ENCODE measurements at places on chromosomes 4 and X.
A peak's percentile ranks its signal among the peaks of the same experiment; 100 is the strongest.

- no peak for DNase-seq
These were observed 887.1 kb upstream of the FRG1 start for GRCh38 chr4:189053621-189054020.

DNA sequence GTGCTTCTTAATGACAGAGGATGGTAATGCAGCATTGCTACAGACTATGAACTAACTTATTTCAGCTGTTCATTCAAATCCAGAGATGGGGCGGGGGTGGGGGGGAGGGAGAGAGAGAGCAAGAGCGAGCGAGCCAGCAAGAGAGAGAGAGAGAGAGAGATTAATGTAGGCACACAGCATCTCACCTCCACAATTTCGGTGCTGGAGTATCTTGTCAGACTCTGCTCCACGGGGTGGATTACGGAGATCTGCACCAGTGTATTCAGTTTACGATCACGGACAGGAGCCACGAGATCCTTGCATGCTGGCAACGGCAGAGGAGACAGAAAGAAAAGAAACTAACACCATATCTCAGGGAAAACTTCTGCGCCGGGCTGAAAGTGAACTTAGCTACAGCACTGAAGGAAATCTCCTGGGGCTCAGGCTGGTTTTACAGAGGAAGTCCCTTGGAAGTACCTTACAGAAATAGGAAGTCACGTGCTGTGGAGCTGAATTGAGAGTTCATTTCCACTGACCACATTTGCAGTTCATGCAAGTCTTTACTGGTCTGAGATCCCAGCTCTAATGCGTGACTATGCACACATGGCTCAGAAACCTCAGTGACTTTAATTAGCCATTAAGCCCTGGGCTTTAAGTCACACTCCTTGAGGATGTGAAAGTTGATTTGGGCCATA is 440.9 kb downstream of the INPP4B start:
- no peak for DNase-seq

DNA sequence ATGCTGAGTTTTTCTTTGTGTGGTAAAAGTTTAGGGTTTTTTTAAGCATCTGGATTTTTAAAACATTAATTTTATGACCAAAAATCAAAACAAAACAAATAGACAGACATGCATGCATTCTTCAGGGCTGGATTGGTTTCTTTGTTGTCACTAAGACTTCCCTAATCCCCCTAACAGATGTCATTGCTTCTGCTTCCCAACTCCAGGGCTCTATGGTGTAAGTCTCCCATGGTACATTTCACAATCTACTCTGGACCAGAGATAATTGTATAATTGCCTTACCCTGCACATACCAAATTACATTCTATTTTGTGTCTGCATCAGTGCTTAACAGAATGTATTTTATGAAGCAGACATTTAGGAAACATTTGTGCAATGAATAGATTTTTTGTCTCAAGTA is 529.1 kb upstream of the SMIM31 start:
- no peak for DNase-seq

DNA sequence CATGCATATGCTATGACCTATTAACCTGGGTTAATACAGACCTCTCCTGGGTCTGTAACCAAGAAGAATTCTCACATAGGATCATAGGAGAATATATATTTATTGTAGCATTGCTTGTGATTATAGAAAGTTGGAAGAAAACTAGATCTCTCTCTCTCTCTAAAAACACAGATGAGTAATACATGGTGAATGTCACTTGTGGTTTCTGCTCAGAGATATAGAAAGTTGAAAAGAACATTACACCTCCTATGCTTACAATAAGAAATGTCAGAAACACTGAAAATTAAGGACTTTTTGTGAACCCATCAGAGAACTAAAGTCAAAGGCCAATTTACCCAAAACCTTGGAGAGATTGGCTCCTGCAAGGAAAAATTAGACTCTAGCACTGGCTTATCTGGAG is 1389.5 kb downstream of the FAM133A start:
- DNase-seq: no peak

DNA sequence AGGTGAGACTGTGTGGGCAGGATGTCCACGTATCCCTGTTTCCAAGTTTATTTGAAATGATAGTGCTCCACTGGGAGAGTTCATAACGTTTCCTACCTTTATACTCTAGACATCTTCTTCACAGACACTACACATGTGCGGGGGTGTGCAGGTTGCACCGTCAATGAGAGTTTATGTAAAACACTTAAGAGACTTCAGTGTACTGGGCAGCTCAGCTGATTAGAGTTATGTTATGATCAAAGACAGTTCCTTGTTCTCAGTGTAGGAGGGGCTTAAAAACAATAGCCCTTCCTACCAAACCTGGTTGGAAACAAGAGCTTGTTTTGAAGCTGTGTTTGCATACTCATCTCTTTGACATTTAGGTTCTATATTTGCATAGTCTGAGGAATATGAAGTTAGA is 326.9 kb upstream of the AGA start:
- no peak for DNase-seq

- no peak for DNase-seq
These were observed 16.3 kb downstream of the CD99 start for GRCh38 chrX:2707334-2707760.

DNA sequence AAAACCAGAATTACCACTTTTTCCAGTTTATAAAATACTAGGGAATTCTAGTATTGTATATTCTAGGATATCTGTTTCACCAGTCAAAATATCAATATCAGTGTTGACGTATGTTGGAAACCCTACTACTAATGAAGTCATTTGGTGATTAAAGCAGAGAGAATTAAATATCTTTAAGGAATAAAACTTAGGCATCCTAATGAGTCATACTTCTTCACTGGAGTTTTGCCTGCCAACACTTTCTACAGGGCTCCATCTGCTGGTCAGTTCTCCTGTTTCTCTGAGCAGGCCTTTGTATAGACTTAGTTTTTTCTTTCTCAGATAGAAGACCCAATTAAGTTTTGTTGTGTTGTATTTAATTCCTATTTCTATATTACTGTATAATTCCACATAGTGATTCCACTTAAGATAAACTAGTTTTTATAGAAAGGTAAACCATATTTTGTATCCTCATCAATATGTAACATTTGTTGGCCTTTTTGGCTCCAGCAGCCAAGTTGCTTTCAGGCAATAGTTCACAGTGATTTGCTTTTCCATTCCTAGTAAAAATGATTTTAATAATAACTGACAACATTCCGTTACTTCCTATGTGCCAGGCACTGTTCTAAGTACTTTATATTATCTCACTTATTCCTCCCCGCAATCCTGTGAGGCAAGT is 3.5 kb downstream of the AP1AR start:
- DNase-seq: peak; percentile 16

GRCh38 chr4:127045861-127046260 is 586.9 kb upstream of the INTU start:
- no peak for DNase-seq
